ENCODE measurements at places on chromosomes 3 and 15. TPM values are rescaled to one million over a fixed set of nuclear protein-coding genes. Genes with fewer than 3 reads are reported as not detected.

- no peak for DNase-seq
Measured at GRCh38 chr15:70869346-70869745, 15.4 kb upstream of the LARP6 start.

- DNase-seq = no peak
Measured at GRCh38 chr3:32996048-32996754, 44.8 kb downstream of the CCR4 start.

DNA sequence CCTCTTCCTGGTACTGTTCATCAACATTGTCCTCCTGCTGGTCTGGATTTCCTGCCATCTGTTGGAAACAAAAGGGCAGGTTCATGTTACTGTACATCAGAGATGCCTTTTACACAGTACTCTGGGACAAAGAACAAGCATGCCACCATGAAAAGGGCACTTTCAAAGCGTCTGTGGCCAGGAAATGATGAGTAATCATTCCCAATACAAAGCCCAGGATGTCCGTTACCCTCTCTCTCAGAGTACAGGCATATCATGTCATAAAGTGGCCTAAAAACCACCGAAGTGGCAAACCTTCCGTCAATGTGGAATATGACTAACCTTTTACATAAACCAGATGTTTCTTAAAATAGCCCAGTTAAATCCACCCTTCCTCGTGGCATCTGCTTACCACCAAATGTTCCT, 71.2 kb downstream of the GOLIM4 start:
- no peak for DNase-seq

DNA sequence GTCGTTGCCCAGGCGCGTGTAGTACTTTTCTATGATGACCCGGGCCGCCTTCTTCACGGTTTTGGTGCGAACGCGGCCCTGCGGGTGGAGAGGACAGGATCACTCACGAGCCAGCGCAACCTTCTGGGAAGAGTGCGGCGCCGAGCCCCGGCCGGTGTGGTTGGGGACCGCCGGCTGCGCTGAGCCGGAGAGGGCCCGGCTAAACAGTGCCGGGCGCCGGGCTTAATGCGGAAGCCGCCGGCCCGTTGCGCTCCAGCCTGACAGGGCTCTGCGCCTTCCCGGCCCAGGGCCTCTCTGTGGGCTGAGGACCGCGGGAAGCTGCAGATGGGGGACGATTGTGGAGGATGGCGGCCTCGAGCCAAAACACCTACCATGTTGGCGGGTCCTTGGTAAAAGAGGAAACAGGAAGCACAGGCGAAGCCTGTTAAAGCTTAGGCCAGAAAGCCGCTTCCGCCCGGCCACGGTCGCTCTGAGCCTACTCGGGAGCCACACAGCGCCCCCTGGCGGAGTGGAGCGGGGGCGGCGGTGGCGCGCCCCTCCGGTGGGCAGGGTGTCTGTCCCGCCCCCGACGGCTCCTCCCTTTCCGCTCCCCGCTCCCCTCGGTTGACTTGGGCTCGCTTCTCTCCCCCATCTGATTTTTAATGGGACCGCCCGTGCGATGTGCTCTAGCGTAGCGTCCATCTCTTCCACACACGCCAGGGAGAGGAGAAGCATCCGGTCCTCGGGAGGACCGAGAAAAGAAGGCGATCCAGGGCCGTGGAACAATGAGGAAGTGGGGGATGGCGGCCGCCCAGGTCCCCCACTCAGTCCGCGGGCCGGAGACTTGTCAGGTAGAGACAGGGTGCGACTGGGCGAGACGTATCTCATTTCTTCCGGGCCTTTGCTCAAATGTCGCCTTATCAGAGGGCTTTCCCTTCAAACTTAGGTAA, at the start of gene RPS17:
TSS of gene RPS17 (minus strand) at position 403 of the 929 bp plus-strand sequence. CDS start at position 374, 29 bp downstream.
- DNase-seq = peak; percentile 97

DNA sequence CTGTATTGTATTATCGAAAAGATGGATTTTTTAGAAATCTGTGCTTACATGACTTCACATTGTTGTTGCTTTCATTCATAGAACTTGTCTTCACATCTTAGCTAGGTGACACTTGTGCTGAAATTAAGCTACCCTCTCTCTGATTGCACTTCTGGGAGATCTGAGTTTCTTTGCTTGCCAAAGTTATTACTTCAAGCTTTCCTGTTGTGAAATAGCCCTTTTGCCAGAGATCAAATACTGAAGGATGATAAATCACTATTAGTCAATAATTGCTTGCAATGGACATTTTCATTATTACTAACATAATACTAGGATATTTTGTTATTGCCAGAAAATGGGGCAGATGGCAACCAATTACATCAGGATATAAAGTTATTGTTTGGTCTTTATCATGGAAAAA, 34.7 kb downstream of the PIK3CA start:
- DNase-seq = no peak

- no peak for DNase-seq
Measured at GRCh38 chr3:47592066-47592795, 13.6 kb upstream of the CSPG5 start.

DNA sequence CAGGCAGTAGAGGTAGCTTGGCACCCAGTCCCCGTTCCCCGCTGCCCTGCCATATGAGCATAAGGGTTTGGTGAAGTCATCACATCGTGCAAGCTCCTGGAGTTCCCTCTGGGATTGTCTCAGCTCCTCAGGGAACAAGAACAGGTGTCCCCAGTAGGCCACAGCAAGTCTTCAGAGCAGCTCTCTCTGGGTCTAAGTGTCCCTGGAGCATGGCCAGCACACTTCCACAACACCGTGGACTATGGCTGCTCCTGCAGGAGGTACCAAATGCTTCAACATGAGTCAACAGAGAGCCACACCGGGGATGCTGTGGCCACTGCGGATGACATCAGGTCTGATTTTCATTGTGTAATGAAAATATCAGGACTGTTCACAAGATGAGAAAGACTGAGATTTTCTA, 23.1 kb downstream of the ABHD6 start:
- no peak for DNase-seq

- no peak for DNase-seq
Measured at GRCh38 chr15:74845208-74845568, 2.2 kb upstream of the ULK3 start.

DNA sequence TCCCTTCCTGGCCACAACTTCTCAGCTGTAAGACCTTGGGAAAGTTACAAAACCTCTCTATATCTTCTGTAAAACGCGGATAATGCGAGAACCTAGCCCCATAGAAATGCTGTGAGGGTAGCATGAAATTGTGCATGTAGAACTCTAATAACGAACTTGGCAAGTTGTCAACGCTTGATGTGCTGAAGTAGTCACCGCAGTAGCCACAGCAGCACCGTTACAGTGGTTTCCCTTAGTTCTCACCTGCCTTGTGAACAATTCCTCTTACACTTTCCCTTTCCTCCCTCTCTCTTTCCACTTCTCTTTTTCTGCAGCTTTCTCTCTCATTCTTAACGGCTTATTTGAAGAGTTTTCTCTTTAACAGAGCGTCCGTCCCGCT, 447 bp upstream of the SHQ1 start:
- no peak for DNase-seq

DNA sequence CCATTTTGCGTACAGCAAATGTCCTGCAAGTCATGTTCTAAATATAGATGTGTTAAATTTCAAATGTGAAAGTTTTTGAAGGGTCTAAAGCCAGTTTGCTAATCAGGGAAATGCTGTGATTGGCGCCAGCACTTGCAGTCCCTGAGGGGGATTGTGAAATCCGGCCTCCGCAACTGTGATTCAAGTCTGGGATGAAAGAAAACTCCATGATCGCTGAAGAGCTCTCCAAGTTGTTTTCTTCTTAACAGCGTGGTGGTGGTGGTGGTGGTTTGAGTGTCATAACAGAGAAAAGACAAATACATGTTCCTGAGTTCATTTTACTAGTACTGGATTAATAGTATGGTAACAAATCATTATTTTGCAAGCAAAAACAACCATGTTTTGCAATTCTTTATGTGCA, 51.8 kb downstream of the MITF start:
- peak; percentile 36 for DNase-seq

DNA sequence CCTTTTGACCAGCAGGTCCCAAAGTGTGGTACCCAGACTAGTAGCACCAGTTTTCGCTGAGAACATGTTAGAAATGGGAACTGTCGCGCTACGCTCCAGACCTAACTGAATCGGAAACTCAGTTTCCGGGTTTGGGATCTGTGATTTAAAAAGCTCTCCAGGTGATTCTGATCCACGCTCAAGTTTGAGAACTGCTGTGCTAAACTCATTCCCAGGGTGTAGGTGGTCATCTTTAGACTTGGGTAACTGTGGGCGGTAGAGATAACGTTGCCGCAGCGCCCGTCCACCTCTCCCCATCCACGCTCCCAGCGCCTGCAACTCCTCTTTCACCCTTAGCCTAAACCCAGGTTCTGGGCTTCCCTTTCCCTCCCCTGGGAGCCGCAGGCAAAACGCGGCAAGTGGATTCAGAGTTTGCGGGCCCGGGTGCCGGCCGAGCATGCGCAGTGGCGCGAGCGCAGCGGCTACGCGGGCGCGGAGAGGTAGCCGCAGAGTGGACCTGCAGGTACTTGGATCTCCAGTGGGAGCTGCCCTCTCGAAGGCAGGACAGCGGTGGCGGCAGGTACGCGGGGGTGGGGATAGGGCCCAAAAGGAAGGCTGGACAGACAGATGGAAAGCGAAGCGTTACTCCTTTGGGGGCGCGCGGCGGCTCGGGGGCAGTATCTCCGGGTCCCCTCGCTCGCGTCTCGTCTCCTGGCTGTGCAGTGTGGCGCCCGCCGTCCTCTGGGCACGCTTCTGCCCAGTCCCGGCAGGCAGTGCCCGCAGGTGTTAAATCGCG, at the start of gene PLS1:
TSS of gene PLS1 (plus strand) at position 443 of the 775 bp plus-strand sequence. CDS start 67,845 bp downstream, outside the sequence.
- DNase-seq = peak; percentile 90

GRCh38 chr3:100024520-100025303, 89.6 kb downstream of the FILIP1L start:
- no peak for DNase-seq

- no peak for DNase-seq
Measured at GRCh38 chr3:174955513-174956016, 96.4 kb downstream of the NAALADL2 start.

DNA sequence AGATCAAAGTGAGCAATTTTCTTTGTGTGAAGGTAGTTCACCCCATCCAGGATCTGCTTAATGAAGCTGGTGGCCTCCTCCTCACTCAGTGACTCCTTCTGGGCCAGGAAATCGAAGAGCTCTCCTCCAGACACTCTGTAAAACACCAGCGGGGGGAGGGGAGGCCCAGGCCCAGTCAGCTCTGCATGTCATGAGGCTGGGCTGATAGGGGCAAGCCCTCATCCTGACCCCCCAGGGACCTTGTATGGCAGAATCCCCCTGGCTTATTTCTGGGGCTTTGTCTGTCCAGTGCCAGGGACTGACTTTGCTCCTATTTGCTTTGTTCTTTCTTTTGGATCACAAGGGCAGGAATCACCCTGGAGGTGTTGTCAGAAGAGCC, 74.9 kb downstream of the DAPK2 start:
- DNase-seq = no peak

- DNase-seq = no peak
Measured at GRCh38 chr3:162015856-162016255, 519.2 kb downstream of the OTOL1 start.

DAZL gene
- total RNA-seq = 0.22 TPM

SLC30A4 gene
- 10.4 TPM for total RNA-seq

EXD1 gene
- total RNA-seq = not detected

SLC15A2 gene
- 4.5 TPM for total RNA-seq

ARMC8 gene
- 48.0 TPM for total RNA-seq

Data from mucosa of descending colon (tissue), 3 donors.